Liver (tissue), 10 donors: ENCODE measurements at places on chromosomes 6 and 20. TPM values are rescaled to one million over a fixed set of nuclear protein-coding genes. Genes with fewer than 3 reads are reported as not detected.

Gene NEDD9
- total RNA-seq, result 15.7 TPM

DNA sequence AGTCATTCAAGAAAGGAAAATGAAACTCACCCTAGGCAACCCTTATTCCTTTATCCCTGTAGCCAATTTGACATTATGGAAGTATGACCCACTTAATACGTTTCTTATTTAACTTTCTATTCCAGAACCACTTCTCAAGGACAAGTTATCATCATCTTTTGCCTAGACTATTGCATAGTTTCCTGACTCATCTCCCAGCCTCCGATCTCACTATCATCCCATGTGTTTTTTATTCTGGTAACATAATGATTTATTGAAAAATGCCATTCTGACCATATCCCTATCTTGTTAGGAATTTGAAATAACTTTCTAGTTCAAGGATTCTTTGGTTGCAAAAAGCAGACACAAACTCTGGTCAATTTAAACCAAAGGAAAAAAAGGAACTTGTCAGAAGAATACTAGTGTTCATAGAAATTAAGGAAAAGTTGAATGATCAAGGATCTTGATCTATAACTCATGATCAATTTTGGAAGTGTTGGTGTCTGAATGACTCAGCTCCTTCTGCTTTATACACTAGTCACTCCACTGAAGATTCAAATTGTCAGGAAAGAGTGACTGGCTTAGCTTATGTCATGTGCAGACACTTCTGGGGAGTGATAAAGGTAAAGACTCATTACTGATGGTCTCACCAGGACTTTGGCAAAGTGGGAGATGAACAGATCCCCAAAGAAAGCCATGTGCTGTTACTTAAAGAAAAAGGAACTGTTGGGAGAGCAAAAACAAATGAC lies 8.5 kb upstream of the TINAG start:
- DNase-seq, result no peak
- no peaks in the 10 kb centered on the region for H3K36me3 ChIP-seq
- no peak overlapping the region for H3K27ac ChIP-seq

- H3K36me3 ChIP-seq, result no peaks in the 10 kb centered on the region
- no peaks in the 10 kb centered on the region for H3K4me1 ChIP-seq
- DNase-seq, result no peak
- no peaks in the 10 kb centered on the region for H3K27me3 ChIP-seq
- H3K27ac ChIP-seq, result no peak overlapping the region
- no peak overlapping the region for H3K4me3 ChIP-seq
Measured at GRCh38 chr6:25462235-25462897, 183.2 kb downstream of the CARMIL1 start.

- DNase-seq, result no peak
- no peak overlapping the region for H3K4me3 ChIP-seq
- peaks cover 82% of the 10 kb centered on the region for H3K4me1 ChIP-seq
- no peaks in the 10 kb centered on the region for H3K27me3 ChIP-seq
- H3K27ac ChIP-seq, result no peak overlapping the region
- peaks cover 2% of the 10 kb centered on the region for H3K36me3 ChIP-seq
Measured at GRCh38 chr20:62361799-62362589, 5.1 kb downstream of the LAMA5 start.

Gene KCNQ2
- total RNA-seq, result not detected

DNA sequence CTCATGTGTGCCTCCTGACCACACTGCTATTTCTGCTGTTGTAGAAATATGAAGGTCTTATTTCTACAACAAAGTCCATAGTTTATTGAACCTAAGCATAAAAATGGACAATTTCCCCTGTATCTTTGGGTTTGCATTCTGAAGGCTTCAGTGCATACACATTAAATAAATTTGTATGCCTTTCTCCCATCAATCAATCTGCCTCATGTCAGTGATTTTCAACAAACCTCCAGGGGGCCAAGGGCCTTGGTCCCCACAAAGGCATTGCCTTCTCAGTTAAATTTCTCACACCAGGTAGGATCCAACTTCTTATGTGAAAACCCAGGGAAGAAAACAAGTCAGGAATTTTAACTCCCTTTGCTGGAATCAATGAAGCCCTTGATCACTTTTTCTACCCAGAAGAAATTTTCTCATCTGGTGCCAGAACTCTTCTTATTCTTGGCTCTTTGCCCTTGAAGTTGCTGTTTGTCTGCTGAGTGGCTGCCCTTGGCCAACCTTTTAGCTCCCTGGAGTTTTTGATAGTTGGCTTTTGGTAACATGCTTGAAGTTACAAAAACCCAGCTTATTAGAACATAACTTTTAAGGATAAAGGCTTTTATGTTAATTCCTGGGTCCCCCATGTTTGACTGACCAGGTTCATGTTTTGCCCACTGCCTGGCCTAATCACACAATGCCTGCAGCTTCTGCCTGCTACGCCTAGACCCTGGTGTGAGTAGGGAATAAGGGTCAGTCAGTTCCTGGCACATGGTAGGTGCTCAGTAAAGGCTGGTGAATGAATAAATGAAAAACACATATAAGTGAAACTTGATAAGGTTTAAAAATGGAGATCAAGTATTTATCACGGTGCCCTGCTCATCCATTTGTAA lies 37.0 kb downstream of the SHLD1 start:
- no peak for DNase-seq
- no peak overlapping the region for H3K4me3 ChIP-seq
- H3K27me3 ChIP-seq, result no peaks in the 10 kb centered on the region
- H3K4me1 ChIP-seq, result peaks cover 8% of the 10 kb centered on the region
- H3K36me3 ChIP-seq, result no peaks in the 10 kb centered on the region
